ENCODE measurements at places on chromosomes 16 and 17. TPM values are rescaled to one million over a fixed set of nuclear protein-coding genes. Genes with fewer than 3 reads are reported as not detected.
A peak's percentile ranks its signal among the peaks of the same experiment; 100 is the strongest.

Gene RABEP1
- 15.1 TPM for total RNA-seq

Gene PRAC2
- total RNA-seq: not detected

DNA sequence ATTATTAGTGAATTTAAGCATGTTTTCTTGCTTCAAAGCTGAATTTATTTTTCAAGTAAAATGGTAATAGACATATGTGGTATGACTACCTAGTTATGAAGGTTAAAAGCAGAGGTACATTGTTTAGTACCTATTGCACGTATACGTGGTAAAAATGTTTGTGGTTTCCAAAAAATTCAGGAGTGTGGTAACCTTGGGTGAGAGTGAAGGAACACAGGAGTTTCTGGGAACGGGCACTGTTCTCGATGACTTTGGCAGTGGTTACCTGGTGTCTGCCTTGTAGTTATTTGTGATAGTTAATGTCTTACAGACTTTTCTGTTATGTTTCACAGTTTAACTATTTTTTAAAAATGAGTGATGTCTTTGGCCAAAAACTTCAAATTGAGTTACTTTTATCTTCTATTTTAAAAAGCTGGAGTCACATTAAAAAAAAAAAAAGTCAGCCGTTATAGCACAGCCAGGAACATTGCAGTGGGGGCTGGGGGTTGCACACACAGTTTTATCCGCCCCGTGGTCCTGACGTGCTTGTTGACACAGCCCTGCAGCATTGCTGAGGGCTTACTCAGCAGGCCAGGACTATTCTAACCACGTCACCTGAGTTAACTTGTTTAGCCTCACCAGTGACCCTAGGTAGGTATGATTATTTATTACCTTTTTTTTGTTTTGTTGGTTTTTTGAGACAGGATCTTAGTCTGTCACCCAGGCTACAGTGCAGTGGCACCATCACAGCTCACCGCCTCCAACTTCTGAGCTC, 10.9 kb downstream of the JPT2 start:
- ATAC-seq: peak; percentile 81

DNA sequence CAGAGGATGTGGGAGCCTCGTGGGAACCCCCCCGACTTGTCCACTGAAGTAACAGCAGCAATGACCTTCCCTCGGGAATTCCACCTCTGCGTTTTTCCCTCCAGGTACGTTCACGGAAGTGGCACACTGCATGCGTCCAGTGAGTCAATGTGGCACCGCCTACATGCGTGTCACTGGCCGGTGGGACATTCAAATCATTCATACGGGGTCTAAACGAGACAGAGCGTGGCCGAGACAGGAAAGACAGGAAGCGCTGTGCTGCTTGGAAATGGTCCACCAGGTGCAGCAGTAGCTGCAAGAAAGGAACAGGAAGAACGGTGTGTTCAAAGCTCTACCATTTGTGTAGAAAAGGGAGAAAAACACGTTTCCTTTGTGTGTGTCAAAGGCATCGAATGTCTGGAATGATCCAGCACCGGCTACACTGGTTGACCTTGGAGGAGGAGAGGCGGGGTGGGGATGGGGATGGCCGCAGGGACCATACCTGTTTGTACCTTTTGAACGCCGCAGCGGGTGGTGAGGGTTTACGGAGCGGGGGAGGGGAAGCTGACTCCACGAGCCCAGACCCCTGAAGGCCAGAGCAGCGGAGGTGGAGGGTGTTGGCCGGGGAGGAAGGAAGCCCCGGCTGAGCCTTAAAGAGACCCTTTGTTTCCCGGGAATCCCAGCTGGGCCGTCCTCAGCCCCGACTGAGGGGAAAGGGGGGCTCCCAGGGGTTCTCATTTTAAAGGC, 1.7 kb upstream of the PGAP6 start:
- peak; percentile 76 for ATAC-seq

DNA sequence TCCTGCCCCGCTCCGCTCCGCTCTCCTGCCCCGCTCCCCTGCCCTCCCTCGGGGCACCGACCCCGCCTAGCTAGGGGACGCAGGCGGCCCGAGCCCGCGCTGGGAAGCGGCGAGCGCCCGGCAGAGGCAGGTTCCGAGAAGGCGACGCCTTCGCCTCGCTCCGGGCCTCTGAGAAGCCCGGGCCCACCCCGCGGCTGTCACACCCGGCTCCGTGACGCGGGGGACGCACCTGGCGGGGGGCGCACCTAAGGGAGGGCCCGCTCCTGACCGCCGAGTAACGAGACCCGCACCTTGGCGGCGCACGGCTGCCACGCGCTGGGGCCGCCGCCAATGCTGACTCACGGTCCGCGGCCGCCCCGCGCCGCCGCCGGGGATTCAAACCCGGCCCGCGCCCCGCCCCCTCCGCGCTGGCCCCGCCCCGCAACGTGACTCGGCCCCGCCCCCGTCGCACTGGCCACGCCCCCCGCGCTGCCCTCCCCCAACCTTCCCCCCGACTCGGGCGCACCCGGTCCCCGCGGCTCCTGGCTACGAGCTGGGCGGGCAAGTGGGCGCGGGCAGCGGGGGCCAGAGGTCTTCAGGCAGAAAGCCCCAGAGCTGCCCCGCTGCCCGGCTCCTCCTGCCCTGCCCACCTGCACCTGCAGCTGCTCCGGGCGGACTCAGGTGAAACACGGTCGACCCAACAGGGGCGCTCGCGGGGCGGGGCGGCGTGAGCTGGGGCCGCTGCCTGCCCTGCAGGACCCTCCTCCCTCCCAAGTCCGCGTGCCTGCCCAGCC, 27.8 kb downstream of the GNPTG start:
- peak; percentile 76 for ATAC-seq

GRCh38 chr16:2985893-2986355, 5.7 kb upstream of the PKMYT1 start:
- ATAC-seq: peak; percentile 1

DNA sequence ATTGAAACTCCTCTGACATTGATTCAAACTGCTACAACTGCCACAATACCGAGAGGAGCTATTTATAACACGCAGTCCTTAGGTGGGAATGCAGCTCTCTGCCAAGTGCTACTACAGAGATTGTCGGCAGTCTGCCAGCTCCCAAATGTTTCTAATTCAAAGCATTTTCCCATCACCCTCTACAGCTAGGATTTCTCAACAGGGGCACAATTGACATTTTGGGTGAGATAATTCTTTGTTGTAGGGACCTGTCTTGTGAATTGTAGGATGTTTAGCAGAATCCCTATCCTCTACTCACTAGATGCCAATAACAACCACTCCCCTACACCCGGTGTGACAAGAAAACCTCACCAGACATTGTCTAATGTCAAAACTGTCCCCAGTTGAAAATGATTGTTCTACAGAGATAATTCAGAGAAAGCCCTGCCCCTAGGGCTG, 7.8 kb upstream of the N4BP1 start:
- no peak for ATAC-seq

DNA sequence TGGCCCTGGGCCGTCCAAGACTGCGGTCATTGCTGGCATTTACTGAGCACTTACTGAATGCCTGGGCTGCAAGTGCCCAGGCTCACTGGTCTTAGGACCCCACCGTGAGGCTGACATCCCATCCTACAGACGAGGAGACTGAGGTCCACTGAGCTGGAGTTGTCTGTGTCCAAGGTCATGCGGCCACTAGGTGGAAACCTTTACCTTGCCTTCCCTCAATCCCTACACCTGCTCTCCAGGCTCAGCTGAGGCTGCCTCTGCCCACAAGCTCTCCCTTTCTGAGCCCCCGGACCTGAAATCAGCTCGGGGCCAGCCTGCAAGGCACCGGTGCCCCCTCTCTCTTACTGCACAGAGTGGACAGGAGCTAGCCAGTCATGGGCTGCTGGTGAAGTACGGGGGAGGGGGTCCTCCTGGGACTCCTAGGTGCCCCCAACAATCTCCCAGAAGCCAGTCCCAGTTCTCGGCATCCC, 1.5 kb downstream of the CASKIN1 start:
- peak; percentile 65 for ATAC-seq

DNA sequence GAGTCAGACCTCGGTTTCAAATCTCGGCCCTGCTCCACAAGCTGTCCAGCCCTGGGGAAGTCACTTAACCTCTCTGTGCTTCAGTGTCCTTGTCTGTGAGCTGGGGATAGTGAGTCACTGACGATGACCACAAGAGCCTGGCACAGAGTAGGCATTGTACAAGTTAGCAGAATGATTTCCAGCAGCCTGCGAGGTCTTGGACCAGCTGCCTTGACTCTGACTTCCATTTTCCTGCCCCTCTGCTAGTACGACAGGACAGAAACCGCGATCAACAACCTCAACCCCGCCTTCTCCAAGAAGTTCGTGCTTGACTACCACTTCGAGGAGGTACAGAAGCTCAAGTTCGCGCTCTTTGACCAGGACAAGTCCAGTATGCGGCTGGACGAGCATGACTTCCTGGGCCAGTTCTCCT, 20.7 kb downstream of the CPNE2 start:
- no peak for ATAC-seq

DNA sequence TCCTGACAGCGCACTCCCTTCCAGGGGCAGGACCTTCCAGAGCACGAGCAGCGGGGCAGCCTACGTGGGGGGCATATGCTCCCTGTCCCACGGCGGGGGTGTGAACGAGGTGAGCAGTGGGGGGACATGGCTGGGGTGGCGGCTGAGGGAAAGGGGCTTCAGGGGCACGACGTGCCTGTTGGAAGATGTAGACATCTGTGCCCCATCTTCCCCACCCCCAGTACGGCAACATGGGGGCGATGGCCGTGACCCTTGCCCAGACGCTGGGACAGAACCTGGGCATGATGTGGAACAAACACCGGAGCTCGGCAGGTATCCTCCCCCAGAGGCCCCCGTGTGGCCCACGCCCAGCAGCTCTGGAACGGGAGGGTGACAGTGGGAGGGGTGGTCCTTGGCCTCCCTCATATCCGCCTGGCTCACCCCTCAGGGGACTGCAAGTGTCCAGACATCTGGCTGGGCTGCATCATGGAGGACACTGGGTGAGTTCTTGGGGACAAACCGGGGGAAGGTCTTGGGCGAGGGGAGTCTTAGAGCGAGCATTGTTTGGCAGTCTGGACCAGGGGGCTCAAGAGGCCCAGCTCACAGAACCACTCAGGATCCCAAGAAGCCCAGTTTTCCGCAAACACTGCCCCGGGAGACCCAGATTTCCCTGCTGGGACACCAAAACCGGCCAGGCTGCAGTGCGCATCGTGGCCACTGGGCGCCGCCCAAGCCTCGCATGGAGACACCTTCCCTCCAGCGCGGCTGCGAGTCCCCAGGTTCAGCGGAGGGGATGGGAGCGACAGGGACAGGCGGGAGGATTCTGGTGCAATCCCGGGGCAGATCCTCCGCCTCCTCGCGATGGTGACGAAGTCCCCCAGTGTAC, 15.7 kb downstream of the ADAM11 start:
- ATAC-seq: peak; percentile 66

DNA sequence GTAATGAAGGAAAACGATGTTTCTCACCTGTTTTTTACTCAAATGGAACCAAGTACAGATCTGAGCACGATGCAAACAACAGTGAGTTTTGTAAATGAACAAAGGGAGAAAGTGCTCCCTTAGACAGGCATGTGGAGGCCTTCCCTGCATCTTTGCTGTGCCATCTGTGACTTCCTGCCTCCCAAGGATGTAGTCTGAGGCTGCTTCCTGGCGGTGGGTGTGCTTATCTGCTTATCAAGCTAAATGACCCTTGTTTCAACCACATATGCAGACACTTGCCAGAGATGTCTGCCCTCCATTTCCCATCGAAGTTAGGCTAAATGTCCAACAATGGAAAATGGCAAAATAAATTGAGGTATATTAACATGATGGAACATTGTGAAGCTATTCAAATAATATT, 34.6 kb downstream of the RGS9 start:
- no peak for ATAC-seq

Gene CD7
- total RNA-seq: 0.80 TPM

- ATAC-seq: peak; percentile 47
Observed at GRCh38 chr16:25838724-25839186, 147.0 kb downstream of the HS3ST4 start.

- no peak for ATAC-seq
Observed at GRCh38 chr17:34408439-34408838, 45.4 kb upstream of the CCL1 start.

- ATAC-seq: peak; percentile 62
Observed at GRCh38 chr17:30236766-30237165, 1.3 kb upstream of the SLC6A4 start.

Gene ARL5C
- not detected for total RNA-seq

Gene CDH3
- total RNA-seq: 94.1 TPM

Gene ITPRIPL2
- 29.2 TPM for total RNA-seq

Gene PIPOX
- total RNA-seq: 0.64 TPM

- no peak for ATAC-seq
Observed at GRCh38 chr16:53515811-53516210, 12.8 kb upstream of the AKTIP start.

DNA sequence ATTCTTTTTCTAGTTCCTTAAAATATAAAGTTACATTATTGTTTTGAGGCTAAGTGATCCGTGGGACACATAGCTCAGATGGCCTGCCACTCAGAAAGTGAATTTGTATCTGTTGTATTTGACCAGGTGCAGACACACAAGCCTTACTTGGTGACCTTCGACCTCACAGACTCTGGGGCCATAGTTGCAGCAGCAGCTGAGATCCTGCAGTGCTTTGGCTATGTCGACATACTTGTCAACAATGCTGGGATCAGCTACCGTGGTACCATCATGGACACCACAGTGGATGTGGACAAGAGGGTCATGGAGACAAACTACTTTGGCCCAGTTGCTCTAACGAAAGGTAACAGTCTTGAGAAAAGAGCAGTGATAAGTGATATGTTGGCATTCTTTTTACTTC, 30.5 kb downstream of the TMEM11 start:
- ATAC-seq: no peak

Gene BOLA2B
- total RNA-seq: 131 TPM

GRCh38 chr17:29682054-29682453, 59.3 kb upstream of the CORO6 start:
- ATAC-seq: peak; percentile 17

- no peak for ATAC-seq
Observed at GRCh38 chr17:17770632-17771044, 66.1 kb downstream of the SREBF1 start.

GRCh38 chr16:68378436-68379415, 67.9 kb downstream of the PRMT7 start:
- ATAC-seq: no peak

DNA sequence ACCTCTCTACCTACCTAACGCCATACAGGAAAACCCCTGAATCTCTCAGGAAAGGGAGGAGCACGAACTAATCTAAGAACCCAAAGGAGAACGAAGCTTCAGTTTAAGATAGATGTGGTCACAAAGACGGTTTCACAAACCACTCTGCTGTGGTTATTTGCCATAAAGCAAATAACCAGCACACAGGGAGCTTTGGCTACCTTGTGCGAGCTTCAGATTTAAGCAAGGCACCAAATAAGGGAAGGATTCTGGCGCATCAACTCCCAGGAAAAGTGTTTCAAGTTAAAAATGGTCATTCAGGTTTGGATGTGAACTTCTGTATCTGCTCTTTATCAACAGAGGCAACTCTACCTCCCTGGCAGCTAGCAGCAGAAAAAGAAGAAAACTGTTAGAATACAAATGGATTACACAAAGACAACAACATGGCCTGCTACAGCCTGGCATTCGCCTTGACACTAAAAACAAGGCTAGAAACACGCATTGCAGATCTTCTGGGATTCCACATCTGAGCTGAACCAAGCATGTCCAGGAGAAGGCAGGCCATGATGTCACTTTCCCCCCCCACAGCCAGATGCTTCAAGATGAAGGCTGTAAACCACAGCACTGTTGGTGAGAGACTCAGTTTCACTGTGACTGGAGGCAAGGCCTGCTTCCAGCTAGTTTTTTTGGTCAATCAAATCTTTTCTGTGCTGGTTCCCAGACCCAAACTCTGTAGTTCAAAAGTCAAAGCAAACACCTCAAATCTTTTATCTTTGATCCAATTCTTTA, 43.6 kb downstream of the SMG6 start:
- ATAC-seq: no peak

Gene CTF1
- total RNA-seq: 2.3 TPM
